ENCODE measurements at places on chromosomes 2 and 18. TPM values are rescaled to one million over a fixed set of nuclear protein-coding genes. Genes with fewer than 3 reads are reported as not detected.

The EPC2 gene
- total RNA-seq, result 9.4 TPM

The IL36RN gene
- not detected for total RNA-seq

The SPP2 gene
- not detected for total RNA-seq

The RGPD3 gene
- total RNA-seq, result 0.05 TPM

The SCLY gene
- 16.3 TPM for total RNA-seq

The SOWAHC gene
- total RNA-seq, result 5.3 TPM

The GPR45 gene
- not detected for total RNA-seq

The UGT1A4 gene
- 0.12 TPM for total RNA-seq

The ERBB4 gene
- total RNA-seq, result 0.18 TPM

The C2orf78 gene
- not detected for total RNA-seq

The UGT1A1 gene
- total RNA-seq, result not detected

The VIL1 gene
- not detected for total RNA-seq

The NCKAP5 gene
- 9.9 TPM for total RNA-seq

The ALLC gene
- not detected for total RNA-seq

The TMEM182 gene
- total RNA-seq, result 0.10 TPM

The MLPH gene
- 27.2 TPM for total RNA-seq

The SEPTIN10 gene
- total RNA-seq, result 87.3 TPM

The SKOR2 gene
- total RNA-seq, result not detected

The REG1B gene
- not detected for total RNA-seq

The SKA1 gene
- 1.7 TPM for total RNA-seq

The ANKAR gene
- total RNA-seq, result 1.2 TPM

The NEU2 gene
- total RNA-seq, result not detected

The AMER3 gene
- not detected for total RNA-seq

The MOCOS gene
- 1.8 TPM for total RNA-seq

The GCG gene
- total RNA-seq, result not detected

The ILKAP gene
- total RNA-seq, result 12.9 TPM

The TBR1 gene
- total RNA-seq, result not detected

The CFLAR gene
- total RNA-seq, result 183 TPM

The EVX2 gene
- not detected for total RNA-seq

The SCG2 gene
- 0.29 TPM for total RNA-seq

The PRKAG3 gene
- not detected for total RNA-seq

The STRN gene
- 17.5 TPM for total RNA-seq

The ERMN gene
- not detected for total RNA-seq

The BCL2 gene
- 2.2 TPM for total RNA-seq

The MOGAT1 gene
- not detected for total RNA-seq

The LCT gene
- total RNA-seq, result not detected

The DES gene
- not detected for total RNA-seq

The PRPF40A gene
- 73.3 TPM for total RNA-seq

The GCKR gene
- 1.8 TPM for total RNA-seq

The LIMS4 gene
- total RNA-seq, result 102 TPM

The ZNF804A gene
- 0.82 TPM for total RNA-seq

The ECEL1 gene
- not detected for total RNA-seq

The INHA gene
- not detected for total RNA-seq

The BABAM2 gene
- 38.4 TPM for total RNA-seq
